ENCODE measurements at places on chromosomes 4 and X.

DNA sequence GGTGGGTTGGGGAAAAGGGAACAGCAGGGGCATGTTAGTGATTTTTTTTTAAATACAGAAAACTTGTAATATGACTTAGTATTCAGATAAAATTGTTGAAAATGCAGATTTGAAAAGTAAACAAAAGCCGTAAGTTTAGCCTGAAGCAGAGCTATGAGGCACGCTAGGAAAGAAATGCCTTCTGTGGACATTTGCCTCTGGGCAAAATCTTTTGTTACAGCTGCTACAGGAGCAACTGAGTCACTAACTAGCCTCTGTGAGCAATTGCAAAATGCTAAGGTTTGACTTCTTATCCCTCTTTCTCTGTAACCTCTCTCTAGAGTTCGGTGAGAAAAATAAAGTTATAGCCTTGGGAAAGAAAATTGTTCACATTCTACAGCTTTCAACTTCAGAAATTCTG is 350.0 kb downstream of the SLC7A11 start:
- no peak for DNase-seq

DNA sequence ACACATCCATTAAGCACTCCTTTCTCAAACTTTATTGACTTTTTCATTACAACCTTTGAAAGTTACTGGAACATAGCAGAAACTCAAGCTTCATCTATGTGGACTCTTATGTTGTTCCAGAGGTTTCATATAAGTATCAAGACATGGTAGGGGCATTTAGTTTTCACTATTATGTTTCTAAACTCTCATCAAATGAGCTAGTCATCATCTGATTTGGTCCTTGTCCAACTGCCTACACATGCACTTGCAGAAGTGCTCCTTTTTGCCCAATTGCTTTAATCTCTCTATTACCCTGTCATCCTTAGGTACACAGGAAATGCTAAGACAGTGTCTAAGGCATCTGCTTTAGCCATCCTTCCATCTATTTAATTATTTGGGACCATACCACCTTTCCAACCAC is 42.2 kb upstream of the EPGN start:
- DNase-seq: no peak

DNA sequence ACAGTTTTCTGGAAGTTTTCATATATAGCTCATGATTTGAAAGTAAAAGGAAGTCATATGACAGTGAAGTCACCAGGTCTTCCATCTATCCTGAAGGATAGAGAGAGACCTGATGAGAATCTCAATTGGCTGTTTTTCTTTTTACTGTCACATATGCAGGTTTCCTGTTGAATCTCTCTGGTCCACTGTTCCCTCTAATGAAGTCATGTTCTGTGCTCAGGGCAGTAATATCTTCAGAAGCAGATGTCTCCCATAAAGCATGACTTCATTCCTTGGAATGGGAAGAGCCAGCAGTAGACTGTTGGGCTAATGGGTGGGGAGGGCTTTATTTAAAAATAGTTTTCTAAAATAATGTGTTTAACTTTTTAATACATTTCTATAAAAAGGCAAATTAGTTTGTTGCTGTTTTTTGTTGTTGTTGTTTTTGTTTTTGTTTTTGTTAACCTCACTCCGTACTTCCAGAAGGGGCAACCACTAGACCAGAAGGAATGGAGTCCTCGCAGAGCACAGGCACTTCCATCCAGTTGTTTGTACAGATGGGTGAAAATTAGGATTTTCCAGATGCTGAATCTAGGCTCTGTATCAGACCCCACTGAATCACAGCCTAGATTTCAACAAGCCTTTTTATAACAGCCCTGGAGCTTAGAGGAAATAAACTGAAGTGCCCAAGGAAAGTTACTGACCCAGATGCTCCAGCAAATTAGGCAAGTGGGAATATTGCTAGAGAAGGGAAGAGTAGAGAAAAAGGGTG is 54.2 kb downstream of the AWAT2 start:
- no peak for DNase-seq

- peak; percentile 93 for DNase-seq
Observed at GRCh38 chr4:75844151-75844662, 58.0 kb downstream of the PPEF2 start.

DNA sequence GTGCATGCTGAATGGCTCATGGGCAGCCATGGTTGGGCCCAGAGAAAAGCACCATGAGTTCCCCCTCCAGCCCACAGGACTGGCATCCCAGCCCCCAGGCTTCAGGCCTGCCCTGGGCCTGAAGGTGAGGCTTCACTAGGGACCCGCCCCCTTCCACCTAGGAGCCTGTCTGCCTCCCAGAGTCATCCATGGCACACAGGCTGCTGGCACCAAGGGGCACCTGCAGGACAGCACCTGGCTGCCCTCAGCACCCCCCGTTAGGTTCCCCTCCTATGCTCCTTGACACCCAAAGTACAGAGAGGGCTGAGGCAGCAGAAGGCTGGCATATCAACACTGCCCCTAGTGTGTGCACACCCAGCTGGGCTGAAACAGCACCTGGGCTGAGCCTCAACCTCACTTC is 566.7 kb upstream of the PCDH7 start:
- DNase-seq: no peak

DNA sequence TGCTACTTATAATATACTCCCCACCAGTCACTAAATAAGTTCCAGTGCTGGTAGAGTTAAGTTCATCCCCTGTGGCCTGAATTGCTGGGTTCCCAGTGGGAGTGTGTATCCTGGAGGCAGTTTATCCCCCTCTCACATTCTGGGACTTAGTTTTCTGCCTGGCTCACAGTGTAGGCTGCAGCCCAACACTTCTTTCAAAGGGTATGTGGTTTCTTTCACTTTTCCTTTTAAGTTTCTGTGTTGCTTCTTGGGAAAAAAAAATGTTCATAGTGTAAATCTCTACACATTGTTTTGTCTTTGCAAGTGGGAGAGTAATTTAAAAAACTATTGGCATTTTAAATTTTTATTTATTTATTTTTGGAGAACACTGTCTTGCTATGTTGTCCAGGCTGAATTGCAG is 204.0 kb downstream of the CHIC1 start:
- no peak for DNase-seq

GRCh38 chr4:104235967-104236366 is 258.7 kb downstream of the CXXC4 start:
- no peak for DNase-seq

DNA sequence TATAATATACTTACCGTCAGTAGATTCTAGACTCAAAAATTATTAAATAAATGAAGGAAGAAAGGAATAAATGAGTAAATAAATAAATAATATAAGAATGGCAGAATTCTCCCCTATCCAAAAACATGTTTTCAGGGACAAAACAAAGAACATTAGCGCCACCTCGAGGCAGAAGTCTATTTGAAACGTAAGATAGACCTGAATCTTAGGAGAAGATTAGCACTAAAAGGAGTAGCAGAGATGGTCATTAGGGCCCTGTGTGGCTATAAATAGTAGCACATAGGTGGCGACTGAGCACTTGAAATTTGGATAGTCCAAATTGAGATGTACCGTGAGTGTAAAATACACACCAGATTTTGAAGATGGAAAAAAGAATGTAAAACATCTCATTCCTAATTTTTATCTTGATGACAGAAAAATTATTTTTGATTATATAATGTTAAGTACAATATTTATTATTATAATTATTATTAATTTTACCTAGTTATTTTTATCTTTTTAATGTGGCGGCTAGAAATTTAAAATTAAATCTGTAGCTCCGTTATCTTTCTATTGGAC is 24.3 kb upstream of the SRD5A3 start:
- DNase-seq: no peak

DNA sequence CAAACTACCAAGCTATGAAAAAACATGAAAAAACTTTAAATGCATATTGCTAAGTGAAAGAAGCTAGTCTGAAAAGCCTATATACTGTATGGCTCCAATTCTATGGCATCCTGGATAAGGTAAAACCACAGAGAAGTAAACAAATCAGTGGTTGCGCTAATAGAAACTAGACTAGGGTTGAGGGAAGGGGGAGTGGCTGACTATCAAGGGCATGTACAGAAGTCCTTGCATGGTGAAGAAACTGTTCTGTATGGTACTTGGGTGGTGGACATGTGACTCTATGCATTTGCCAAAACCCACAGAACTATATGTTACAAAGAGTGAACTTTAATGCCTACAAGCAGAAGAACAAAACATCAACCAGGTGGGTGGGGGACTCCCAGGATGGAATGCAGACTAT is 96.8 kb downstream of the MTMR1 start:
- no peak for DNase-seq

DNA sequence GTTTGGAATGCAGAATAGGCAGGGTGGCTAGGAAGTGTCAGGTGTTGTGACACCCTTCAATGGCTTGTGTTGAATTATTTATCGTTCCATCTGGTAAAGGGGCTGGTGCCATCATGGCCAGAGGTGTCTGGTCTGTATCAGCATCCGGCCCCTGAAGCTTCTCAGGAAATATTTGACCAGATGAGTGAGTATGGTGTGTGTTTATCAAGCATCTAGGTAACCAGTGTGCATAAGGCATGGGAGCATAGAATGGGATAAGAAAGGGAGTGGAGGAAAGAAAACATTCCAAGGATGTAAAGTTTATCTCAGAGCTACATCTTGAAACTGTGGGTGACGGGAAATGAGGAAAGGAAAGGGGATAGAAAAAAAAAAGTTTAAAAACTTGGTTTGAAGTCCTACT is 109.4 kb downstream of the KLHL4 start:
- DNase-seq: no peak

DNA sequence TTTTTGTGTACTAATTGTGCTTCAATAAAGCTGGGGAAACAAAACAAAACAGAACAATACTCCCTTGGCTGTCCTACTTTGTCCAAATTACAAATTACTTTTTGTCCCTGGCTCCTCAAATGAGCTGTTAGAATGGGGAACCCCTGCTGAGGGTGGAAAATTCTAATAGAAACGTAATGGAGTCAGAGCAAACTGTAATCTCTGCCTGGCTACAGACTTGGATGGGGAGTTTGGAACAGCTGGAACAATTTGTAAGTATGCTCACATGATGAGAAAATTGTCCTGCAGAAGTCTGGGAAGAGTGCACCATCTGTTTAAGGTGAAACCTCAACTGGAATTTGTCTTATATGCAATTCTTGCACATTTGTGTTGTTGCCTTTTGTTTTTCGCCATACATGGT is 364.4 kb upstream of the CLNK start:
- DNase-seq: no peak

- DNase-seq: no peak
Observed at GRCh38 chr4:7918981-7919380, 20.7 kb downstream of the AFAP1 start.

DNA sequence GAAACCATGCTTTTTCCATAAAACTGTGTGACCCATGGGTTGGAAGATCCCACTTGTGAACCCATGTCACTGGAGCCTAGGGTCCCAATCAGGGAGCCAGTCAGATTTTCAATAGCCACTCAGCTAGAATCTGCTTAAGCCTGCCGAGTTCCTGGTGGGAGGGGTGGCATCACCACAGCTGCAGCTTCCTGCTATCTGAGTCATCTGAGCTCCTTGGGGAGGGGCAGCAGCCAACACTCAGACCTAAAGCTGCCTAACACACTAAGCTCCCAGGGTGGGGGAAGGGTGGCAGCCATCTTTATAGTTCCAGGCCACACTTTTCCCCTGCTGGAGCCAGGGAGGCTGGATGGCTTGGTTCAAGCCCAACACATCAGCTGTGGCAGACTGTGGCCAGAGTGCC is 350.1 kb downstream of the C4orf33 start:
- DNase-seq: no peak

DNA sequence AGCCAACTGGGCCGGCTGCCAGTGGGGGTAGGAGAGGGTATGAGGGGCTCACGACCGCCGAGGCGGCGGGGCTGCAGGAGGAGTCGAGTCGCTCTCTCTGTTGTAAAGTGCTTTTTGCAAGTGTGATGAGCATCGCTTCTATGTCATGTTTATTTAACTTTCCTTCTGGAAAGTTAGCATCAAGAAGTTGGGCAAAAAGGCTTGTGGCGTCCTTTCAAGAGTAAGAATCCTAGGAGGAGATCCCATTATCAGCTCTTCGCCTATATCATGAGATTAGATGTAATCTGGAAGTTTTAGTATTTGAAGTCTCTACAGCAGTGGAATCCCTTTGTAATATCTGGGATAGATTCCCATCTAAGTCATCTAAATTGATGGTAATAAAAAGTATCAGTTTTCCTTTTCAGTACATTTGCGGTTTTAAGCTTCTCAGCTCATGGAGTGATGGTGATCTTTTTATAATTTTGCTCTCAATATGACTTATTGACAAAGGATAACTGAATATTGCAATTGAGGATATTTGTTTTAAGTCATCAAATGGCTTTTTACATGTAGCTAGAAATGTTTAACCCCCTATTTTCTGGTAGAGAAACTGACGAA is 1.7 kb downstream of the GALNT7 start:
- no peak for DNase-seq

DNA sequence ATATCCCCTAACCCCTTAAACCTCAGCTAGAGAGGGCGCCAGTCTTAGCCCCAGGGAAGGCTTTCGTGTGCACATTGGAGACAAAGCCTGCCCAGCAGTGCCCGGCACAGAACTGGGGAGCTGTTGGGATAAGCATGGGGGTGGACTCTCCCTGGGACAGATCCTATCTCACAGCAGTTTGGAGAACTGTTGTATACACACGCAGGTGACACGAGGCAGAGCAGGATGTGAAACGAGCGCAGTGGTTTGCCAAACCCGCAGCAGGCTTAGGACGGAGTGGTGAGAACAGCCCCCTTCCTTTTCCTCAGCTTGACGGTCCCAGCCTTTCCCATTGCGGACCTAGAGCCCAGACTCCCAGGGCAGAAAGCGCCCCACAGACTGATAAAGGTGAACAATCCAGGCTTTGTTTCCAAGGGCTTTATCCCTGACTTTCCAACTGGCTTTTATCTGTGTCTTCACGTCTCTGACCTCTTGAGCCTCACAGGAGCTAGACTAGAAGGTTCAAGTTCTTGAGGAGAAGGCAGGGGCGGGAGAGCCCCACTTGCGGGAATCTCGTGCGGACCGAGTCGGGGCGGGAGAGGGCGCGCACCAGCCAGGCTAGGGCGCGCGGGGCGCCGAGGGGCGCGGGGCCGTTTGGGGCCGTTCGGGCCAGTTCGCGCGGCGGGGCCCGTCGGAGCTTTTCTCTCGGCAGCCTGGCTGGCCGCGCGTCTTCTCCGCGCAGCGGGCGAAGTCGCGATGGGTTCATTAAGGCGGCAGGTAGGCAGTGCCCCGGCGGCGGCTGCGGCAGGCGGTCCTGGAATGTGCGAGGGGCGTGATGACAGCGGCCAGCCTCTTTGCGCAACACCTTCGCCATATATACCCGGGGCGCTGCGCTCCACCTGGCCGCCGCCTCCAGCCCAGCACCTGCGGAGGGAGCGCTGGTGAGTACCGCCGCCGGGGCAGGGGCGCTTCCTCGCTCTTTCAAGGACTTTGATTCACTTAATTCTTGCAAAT is at the start of gene SLC34A2:
Gene SLC34A2 (plus strand): TSS at position 881 of the 993 bp plus-strand sequence. CDS start 6,650 bp downstream, outside the sequence.
- no peak for DNase-seq

DNA sequence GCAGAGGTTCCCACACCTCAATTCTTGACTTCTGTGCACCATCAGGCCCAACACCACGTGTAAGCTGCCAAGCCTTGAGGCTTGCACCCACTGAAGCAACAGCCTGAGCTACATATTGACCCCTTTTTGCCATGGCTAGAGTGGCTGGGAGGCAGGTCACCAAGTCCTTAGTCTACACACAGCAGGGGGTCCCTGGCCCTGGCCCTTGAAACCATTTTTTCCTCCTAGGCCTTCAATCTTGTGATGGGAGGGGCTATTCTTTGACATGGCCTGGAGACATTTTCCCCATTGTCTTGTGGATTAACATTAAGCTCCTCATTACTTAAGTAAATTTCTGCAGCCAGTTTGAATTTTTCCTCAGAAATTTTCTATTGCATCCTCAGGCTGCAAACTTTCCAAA is 336.6 kb downstream of the IL15 start:
- DNase-seq: no peak

All from AG04449 (cell line).